ENCODE measurements at places on chromosomes 5 and 9. TPM values are rescaled to one million over a fixed set of nuclear protein-coding genes. Genes with fewer than 3 reads are reported as not detected.

AQP3 gene
- total RNA-seq, result 33.1 TPM

- H3K27ac ChIP-seq, result peak overlapping the region; percentile 91
- H3K4me3 ChIP-seq, result no peak overlapping the region
- DNase-seq, result no peak
- H3K4me1 ChIP-seq, result peaks cover 15% of the 10 kb centered on the region
- peaks cover 4% of the 10 kb centered on the region for H3K27me3 ChIP-seq
These were observed 34.5 kb upstream of the GLIS3 start for GRCh38 chr9:4334410-4334813.

IRX2 gene
- total RNA-seq, result 31.4 TPM

GRCh38 chr9:108889649-108890067, 27.6 kb downstream of the ACTL7A start:
- H3K4me3 ChIP-seq, result no peak overlapping the region
- peaks cover 9% of the 10 kb centered on the region for H3K4me1 ChIP-seq
- DNase-seq, result no peak

- peak overlapping the region; percentile 79 for H3K27ac ChIP-seq
- H3K4me3 ChIP-seq, result peak overlapping the region; percentile 47
- H3K36me3 ChIP-seq, result no peaks in the 10 kb centered on the region
- DNase-seq, result no peak
- H3K4me1 ChIP-seq, result peaks cover 44% of the 10 kb centered on the region
These were observed 65.9 kb upstream of the PLPP1 start for GRCh38 chr5:55600497-55601203.

STK32A gene
- 2.0 TPM for total RNA-seq

IGFBPL1 gene
- total RNA-seq, result 26.7 TPM

DNA sequence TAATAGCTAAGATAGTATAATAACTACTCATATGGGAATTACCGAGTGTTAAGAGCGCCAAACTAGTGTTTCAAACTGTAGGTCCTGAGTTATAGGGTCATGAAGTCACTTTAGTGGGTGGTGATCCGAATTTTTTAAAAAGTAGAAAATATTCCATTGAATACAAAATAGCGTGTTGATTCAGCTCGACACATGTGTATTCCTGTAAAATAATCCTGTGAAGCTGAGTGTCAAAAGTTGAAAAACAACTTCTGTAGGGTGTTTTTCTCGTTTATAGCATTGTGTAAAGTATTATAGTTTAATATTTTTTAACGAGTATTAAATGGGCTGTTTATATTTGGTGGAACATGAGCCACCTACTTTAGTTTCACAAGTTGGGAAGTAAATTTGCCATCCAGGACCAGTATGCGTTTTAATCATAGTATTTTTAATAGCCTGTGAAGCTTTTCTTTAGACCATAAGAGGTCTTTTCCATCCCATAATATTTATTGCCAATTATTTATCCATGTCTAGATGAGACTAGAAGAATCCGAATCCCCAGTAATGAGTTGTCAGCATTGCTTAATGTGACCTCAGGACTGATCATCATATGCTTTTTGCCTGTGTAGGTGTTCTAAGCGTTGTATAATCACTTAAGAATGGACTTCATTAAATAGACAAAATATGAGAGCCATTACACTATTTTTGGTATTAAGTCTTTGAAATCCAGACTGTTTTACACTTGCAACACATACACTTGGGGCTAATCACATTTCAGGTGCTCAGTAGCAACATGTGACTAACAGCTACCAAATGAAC, 84.1 kb downstream of the PTPDC1 start:
- peaks cover 37% of the 10 kb centered on the region for H3K4me1 ChIP-seq
- peak overlapping the region; percentile 94 for H3K27ac ChIP-seq
- H3K36me3 ChIP-seq, result peaks cover 16% of the 10 kb centered on the region
- DNase-seq, result no peak
- peak overlapping the region; percentile 95 for H3K4me3 ChIP-seq

AFAP1L1 gene
- total RNA-seq, result 6.4 TPM

LAMC3 gene
- total RNA-seq, result 0.38 TPM

- DNase-seq, result no peak
- no peak overlapping the region for H3K4me3 ChIP-seq
- H3K36me3 ChIP-seq, result no peaks in the 10 kb centered on the region
- peaks cover 9% of the 10 kb centered on the region for H3K27me3 ChIP-seq
These were observed 30.4 kb upstream of the NDFIP1 start for GRCh38 chr5:142078221-142078620.

GRCh38 chr5:117748336-117748735, 1173.7 kb upstream of the SEMA6A start:
- H3K27me3 ChIP-seq, result no peaks in the 10 kb centered on the region
- no peak overlapping the region for H3K27ac ChIP-seq
- no peaks in the 10 kb centered on the region for H3K4me1 ChIP-seq
- no peak for DNase-seq
- H3K4me3 ChIP-seq, result no peak overlapping the region

GLRA1 gene
- 0.39 TPM for total RNA-seq

RFX3 gene
- 22.4 TPM for total RNA-seq

WNT8A gene
- total RNA-seq, result not detected

DNA sequence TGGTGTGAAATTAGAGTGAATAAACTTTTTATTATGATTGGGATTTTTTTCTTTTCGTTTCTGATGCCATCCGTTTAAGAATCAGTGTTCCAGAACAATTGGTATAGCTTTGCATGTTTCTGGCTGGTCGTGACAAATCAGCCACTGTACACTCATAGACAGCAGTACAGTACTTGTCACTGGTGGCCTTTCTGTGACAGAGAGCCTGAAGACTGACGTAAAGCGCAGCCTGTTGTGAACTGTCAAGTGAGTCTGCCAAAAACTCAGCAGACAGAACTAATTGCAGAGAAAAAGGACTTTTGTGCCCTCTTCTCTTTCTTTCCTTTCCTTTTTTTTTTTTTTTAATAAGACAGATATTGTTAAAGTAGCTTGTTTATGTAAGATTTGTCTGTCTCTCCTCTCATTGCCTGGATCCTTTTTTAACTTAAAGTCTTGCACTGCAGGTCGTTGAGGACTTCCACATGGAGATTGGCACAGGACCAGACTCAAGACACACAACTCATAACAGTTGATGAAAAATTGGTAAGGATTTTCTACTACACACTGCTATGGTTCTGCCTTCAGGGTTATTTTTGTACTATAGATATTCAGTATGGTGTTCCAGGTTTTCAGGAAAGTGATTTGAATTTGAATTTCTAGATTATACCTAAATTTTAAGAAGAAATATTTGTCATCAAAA, 42.7 kb downstream of the NDUFS4 start:
- no peaks in the 10 kb centered on the region for H3K27me3 ChIP-seq
- H3K27ac ChIP-seq, result no peak overlapping the region
- peaks cover 27% of the 10 kb centered on the region for H3K36me3 ChIP-seq
- H3K4me1 ChIP-seq, result peaks cover 4% of the 10 kb centered on the region

DNA sequence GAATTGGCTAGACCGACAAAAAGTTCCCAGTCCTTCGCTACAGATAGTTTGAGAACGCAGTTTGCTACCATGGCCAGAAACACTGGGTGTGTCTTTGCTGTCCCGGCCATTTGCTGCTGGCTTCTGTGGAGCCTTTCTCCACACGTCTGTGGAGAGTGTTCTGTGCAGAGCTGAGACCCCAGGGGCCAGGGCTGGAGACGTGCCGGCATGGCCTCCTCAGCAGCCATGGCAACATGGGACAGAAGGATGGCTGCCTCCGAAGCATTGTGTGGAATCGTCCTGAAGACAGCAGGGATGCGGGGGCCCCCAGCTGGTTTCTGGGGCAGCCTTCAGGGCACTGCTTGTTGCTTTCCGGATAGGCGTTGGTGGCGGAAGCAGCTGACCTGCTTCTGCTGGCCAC, 142.8 kb downstream of the GADD45G start:
- H3K27ac ChIP-seq, result no peak overlapping the region
- H3K36me3 ChIP-seq, result no peaks in the 10 kb centered on the region
- H3K4me1 ChIP-seq, result peaks cover 38% of the 10 kb centered on the region
- no peak for DNase-seq
- no peaks in the 10 kb centered on the region for H3K27me3 ChIP-seq
- no peak overlapping the region for H3K4me3 ChIP-seq

- DNase-seq, result no peak
- H3K27ac ChIP-seq, result peak overlapping the region; percentile 16
- peaks cover 30% of the 10 kb centered on the region for H3K4me1 ChIP-seq
- H3K4me3 ChIP-seq, result no peak overlapping the region
- peaks cover 11% of the 10 kb centered on the region for H3K36me3 ChIP-seq
These were observed 122.9 kb downstream of the BASP1 start for GRCh38 chr5:17340379-17340778.

STPG3 gene
- total RNA-seq, result 0.31 TPM

SLC4A9 gene
- total RNA-seq, result not detected

DNA sequence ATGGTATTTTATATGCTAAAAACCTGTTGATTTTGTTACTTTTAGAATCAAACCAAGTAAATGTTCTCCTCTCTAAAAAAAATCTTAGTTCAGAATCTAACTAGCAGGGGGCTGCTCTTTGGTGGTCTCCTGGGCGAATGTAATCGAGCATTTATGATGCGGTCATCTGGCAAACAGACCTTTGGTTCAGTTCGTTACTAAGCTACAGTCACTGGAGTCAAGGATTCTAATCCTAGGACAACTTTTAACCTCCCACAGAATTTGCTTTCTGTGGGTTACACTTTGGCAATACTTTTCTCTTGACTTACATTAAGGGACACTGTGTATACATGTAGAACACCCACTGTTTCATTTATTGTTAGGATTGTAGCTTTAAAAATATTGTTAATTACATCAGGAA, 26.3 kb upstream of the FREM1 start:
- H3K4me1 ChIP-seq, result peaks cover 26% of the 10 kb centered on the region
- peaks cover 4% of the 10 kb centered on the region for H3K36me3 ChIP-seq
- no peaks in the 10 kb centered on the region for H3K27me3 ChIP-seq
- H3K4me3 ChIP-seq, result peak overlapping the region; percentile 65

DNA sequence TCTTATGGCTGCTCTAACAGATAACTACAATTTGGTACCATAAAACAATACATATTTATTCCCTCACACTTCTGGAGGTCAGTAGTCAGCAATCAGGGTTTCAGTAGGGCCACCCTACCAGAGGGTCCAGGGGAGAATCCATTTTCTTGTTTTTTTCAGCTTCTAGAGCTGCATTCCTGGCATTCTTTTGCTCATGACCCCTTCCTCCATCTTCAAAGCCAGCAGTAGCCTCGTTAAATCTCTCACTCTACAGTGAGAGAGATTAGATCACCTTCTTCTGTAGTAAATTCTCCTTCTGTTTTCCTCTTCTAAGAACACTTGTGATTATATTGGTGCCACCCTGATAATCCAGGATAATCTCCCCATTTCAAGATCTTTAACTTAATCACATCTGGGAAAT, 187.4 kb downstream of the RFK start:
- no peak overlapping the region for H3K27ac ChIP-seq
- H3K4me1 ChIP-seq, result peaks cover 9% of the 10 kb centered on the region
- H3K27me3 ChIP-seq, result peaks cover 8% of the 10 kb centered on the region
- no peak for DNase-seq
- no peak overlapping the region for H3K4me3 ChIP-seq

EIF4EBP3 gene
- total RNA-seq, result 4.8 TPM

LCN9 gene
- 2.0 TPM for total RNA-seq

- H3K27ac ChIP-seq, result peak overlapping the region; percentile 73
- H3K4me3 ChIP-seq, result peak overlapping the region; percentile 24
- H3K4me1 ChIP-seq, result peaks cover 10% of the 10 kb centered on the region
- DNase-seq, result no peak
- no peaks in the 10 kb centered on the region for H3K36me3 ChIP-seq
- H3K27me3 ChIP-seq, result no peaks in the 10 kb centered on the region
These were observed 81.3 kb downstream of the GADD45G start for GRCh38 chr9:89686126-89686525.

- peak overlapping the region; percentile 94 for H3K4me3 ChIP-seq
- peak; percentile 72 for DNase-seq
- H3K27ac ChIP-seq, result peak overlapping the region; percentile 87
- peaks cover 55% of the 10 kb centered on the region for H3K27me3 ChIP-seq
- H3K36me3 ChIP-seq, result no peaks in the 10 kb centered on the region
- peaks cover 19% of the 10 kb centered on the region for H3K4me1 ChIP-seq
These were observed 668 bp downstream of the GLIS3 start for GRCh38 chr9:4299005-4299795.

DNA sequence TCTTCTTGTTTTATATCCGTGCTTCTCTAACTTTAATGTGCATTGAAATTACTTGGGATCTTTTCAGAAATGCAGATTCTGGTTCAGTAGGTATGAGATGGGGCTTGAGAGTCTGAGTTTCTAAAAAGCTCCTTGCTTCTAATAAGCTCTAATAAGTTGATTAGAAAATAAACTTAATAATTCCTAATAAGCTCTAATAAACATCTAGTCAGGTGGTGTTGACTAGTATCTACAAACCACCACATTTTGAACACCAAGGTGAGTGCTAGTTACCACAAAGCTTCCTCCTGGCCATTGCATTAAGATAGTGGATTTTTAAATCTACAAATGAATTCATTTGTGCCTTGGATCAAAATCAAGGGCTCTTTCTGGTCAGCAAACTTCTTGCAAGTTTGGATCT, 5.3 kb downstream of the TMOD1 start:
- peaks cover 41% of the 10 kb centered on the region for H3K27me3 ChIP-seq
- no peak for DNase-seq
- no peak overlapping the region for H3K27ac ChIP-seq

DNA sequence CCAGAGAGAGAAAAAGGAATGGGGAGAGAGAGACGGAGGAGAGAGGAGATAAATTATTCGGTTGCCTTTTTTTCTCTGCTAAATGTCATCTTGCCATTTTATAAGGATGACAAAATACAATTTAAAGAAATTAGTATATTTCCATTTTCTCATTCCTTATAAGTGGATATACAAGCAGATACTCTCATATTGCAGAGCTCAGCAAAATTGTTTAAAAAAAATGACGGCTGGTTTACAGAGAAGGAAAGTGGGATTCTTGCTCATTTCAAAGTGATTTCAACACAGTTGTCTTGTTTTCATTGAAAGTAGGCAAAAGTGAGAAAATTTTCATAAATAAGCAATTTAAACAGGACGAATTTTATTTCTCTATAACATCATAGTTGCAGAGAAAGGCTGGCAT, 641.9 kb upstream of the CDH6 start:
- no peak overlapping the region for H3K4me3 ChIP-seq
- H3K27me3 ChIP-seq, result no peaks in the 10 kb centered on the region
- H3K36me3 ChIP-seq, result no peaks in the 10 kb centered on the region
- DNase-seq, result no peak
- H3K27ac ChIP-seq, result no peak overlapping the region
- no peaks in the 10 kb centered on the region for H3K4me1 ChIP-seq

DNA sequence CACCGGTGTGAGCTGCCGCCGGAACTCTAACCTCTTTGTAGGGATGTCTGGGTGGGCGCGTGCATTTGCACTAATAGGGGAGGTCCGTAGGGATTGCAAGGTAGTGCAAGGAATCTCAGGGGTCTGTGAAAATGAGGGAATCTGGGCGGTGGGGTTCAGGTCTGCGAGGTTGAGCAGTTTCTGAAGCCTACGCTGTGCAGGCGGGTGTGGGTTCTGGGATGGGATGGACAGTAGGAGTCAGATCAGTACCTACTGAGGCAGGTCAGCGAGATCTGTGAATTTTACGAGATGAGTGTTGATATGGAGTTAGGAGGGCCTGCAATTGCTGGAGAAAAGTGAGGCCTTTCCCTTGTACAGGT, 856 bp upstream of the ATOSB start:
- peak overlapping the region; percentile 97 for H3K27ac ChIP-seq
- peak overlapping the region; percentile 99 for H3K4me3 ChIP-seq
- peaks cover 23% of the 10 kb centered on the region for H3K4me1 ChIP-seq

CDH18 gene
- 17.8 TPM for total RNA-seq

SLC36A3 gene
- not detected for total RNA-seq

Measured in type B pancreatic cell (in vitro differentiated cells).